ENCODE measurements at places on chromosomes 7 and 10.

- no peak for DNase-seq
Measured at GRCh38 chr10:129187331-129187730, 279.7 kb upstream of the MGMT start.

GRCh38 chr7:71325151-71325550 is 193.2 kb downstream of the GALNT17 start:
- DNase-seq: no peak

GRCh38 chr7:70512144-70512543 is 619.8 kb upstream of the GALNT17 start:
- no peak for DNase-seq

DNA sequence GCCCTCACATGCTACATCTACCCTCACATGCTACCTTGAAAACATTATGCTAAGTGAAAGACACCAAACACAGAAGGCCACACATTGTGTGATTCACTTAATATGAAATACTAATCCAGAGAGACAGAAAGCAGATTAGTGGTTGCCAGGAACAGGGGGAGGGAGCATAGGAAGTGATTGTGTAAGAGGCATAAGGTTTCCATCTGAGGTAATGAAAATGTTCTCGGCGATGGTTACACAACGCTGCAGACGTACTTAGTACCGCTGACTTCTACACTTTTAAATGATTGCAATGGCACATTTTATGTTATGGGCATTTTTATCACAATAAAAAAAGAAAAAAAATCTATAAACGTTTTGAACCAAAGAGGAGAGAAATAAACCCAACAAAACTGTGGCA is 742.3 kb downstream of the TYW1 start:
- no peak for DNase-seq

GRCh38 chr10:111879969-111880368 is 303.6 kb downstream of the GPAM start:
- no peak for DNase-seq

GRCh38 chr10:24009115-24009514 is 199.8 kb upstream of the KIAA1217 start:
- DNase-seq: no peak

- DNase-seq: no peak
Measured at GRCh38 chr10:114629824-114630730, 28.0 kb downstream of the ABLIM1 start.

- DNase-seq: no peak
Measured at GRCh38 chr10:122307669-122308416, 36.7 kb downstream of the BTBD16 start.

DNA sequence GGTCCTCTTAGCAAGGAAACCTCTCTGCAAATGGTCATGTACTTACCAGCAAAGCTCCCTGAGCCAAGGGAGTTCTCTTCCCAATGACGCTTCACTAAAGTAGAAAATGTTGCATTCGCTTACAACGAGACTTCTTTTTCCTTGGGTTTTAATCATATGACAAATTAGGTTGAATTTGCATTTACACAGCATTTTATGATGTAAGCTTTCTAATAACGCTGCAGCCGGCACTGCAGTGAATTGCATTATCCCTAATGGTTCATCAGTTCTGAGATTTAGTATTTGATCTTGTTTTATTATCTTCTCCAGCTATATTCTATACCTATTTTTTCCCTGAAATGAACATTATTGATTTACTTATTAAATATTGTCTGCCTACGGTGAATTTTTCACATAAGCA is 339.3 kb upstream of the PFKP start:
- DNase-seq: no peak

GRCh38 chr10:50561266-50561665 is 62.5 kb downstream of the SGMS1 start:
- DNase-seq: no peak

DNA sequence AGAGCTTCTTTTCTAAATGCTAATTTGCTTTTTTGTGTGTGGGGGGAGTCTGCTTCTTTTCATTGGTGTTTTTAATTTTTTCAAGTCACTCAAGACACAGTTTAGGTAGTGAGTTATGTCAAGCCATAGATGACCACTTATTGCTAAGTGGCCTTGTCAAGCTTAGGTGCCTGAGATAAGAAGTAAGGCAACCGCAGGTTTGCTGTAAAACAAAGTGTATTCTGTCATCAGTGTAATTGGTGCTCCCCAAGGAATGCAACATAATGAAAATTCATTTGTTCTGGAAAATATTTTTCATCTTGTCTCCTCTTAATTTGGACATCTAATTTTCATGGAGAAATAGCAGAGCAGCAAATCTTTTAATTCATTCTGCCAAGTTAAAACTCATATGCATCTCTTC is 249.6 kb downstream of the EXOC4 start:
- DNase-seq: no peak

- DNase-seq: no peak
Measured at GRCh38 chr10:32388258-32389027, 41.5 kb upstream of the EPC1 start.

GRCh38 chr7:142329062-142329790 is 71.4 kb upstream of the PRSS58 start:
- no peak for DNase-seq

DNA sequence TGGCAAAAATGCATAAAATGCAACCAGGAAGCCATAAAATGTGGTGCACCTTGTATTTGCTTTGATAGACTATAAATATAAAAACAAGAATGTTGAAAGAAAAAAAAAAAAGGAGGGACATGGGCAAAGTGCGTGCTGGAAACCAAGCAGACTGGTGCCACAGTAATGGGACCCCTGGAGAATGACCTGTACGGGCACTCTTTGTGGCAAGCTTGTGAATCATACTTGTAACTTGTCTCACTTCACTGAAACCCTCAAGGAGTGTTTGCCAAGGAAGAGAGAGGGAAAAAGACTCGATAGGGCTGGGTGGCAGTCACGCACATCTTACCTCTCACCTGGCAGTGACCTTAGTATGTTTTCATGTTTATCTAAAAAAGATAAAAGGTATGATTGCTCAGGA is 1183.6 kb downstream of the GATA3 start:
- DNase-seq: no peak

- no peak for DNase-seq
Measured at GRCh38 chr7:137994216-137994615, 7.7 kb downstream of the CREB3L2 start.

DNA sequence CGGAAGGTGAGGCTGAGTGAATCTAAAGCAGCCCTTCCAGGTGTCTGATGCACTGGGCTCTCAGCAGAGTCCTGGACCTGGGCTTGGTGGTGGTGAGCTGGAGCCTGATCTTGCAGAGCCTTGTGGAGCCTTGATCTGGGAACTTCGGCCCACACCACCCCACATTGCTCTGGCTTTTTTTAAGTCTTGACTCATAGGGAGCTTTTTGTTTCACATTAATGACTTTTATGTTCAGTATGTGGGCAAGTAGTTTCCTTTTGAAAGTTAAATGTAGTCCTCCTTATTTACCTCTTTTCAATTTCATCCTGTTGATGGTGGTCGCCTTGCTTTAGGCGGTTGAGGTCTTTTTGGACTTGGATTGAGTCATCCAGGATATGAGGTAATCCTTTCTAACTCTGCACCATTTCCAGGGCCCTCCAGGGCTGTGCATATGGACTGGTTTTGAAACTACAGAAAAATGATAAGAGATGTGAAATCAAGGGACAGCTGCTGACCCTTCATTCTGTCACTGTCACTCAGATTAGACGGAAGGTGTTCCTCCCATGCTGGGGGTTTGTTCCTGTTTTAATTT is 2.9 kb upstream of the NRAP start:
- DNase-seq: no peak

DNA sequence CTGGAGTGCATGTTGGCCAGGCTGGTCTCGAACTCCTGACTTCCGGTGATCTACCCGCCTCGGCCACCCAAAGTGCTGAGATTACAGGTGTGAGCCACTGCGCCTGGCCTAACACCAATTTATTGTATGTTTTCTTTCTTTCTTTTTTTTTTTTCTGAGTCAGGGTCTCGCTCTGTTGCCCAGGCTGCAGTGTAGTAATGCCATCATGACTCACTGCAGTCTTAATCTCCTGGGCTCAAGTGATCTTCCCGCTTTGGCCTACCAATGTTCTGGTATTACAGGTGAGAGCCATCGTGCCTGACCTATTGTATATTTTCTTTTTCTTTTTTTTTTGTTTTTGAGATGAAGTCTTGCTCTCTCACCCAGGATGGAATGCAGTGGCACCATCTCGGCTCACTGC is 33.8 kb upstream of the UBE2H start:
- DNase-seq: no peak

DNA sequence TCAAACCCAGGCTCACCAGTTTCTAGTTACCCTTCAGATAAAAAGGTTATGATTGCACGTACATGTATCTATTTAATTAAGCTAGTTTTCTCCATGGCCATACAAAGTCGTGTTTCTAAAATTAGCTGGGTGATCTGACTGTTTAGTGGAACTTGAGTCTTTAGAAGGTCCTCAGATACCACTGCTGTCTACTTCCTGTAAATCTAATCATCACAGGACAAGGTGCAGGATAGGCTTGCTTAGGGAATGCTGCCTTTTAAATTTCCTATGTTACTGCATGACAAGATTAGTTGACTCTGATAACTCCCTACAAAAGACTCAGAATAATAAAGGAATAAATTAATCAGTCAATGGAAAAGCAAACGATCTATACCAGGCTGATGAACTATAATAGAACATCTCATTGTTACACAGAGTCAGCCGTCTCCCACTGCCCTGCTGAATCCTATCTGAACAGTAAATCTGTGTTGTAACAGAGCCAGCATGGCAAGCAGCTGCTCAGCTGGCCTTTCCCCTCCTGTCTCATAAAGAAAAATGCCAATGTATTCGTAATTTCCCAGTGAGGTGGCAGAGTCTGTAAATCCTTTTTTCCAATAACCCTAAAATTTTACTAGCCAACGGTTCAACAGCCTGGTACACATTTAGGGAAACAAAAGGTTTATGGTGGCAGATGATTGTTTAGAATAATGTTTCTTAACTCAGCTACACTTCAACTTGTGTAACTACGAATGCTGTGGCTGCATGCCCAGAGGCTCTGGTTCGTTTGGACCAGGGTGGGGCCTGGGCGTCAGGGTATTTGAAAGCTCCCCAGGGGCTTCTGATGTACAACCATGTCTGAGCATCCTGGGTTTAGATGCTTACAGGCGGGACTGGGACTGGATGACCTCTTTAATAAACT is 318.0 kb downstream of the PAXIP1 start:
- DNase-seq: no peak

- DNase-seq: no peak
Measured at GRCh38 chr7:130273081-130273932, 6.6 kb downstream of the CPA2 start.

- DNase-seq: no peak
Measured at GRCh38 chr7:158609313-158609974, 21.8 kb upstream of the PTPRN2 start.

DNA sequence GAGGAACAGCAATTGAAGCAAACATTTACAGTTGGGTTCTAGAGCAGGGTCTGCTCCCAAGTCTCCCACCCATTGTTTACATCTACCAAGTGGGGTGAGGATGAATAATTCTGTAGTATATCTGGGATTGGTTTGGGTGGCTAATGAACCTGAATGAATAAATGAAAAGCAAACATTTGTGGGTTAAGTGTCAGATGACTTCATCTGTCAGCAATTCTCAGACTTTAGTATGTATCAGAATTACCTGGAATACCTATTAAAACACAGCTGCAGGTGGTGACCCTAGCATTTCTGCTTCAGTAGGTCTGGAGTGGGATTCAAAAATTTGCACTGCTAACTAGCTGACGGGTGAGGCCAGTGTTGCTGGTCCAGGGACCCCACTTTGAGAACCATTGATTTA is 18.0 kb upstream of the NPVF start:
- no peak for DNase-seq

GRCh38 chr7:108063520-108063933 is 60.6 kb upstream of the LAMB1 start:
- no peak for DNase-seq

- no peak for DNase-seq
Measured at GRCh38 chr7:6306471-6306870, 34.0 kb upstream of the CYTH3 start.

GRCh38 chr10:5013385-5013784 is 9.7 kb upstream of the AKR1C2 start:
- no peak for DNase-seq

GRCh38 chr7:80918399-80918798 is 452 bp downstream of the SEMA3C start:
- no peak for DNase-seq

GRCh38 chr7:95421847-95422444 is 12.9 kb downstream of the PON2 start:
- DNase-seq: no peak

DNA sequence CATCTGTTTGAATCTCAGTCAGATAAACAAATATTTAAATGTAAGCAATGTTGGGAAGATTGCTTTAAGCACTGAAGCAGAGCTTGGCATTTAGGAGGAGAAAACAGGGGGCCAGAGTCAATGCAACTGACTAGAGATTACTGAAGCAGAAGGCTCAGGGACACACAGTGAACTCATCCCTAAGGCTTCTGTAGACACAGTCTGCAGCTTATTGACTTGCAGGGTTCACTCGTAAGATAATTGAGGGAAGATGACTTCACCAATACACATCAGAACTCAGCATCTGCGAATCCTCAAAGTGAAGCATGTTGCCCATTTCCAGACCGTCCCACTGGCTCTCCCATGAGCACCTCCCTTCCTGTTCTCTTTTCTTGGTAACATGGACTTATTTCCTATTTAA is 363.4 kb upstream of the PFKP start:
- no peak for DNase-seq

GRCh38 chr10:46247808-46248569 is 38.8 kb upstream of the ANTXRL start:
- no peak for DNase-seq

DNA sequence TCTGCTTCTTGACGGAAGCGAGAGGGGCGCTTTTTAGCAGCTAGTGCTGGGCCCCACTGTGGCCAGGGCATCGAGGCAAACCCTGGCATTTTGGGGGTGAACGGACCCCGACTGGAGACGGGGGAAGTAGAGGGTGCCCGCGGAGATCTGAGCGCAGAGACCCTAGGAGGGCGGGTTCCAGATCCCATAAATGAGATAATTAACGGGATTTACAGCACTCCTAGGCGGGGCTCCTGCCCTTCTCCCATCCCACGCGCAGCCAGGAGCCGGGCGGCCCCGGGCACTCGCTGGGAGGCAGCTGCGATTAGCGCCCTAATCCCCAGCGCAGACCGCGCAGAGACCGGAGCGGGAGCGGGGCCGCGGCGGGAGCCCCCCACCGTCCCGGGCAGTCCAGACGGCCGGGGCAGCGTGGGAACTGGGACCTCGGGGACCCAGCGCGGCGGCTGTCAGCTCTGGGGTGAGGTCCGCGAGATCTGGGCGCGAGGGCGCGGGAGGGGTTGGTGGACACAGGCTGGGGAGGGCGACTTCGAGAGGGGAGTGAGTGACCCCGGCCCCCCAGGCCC is 735 bp downstream of the JCAD start:
- no peak for DNase-seq

GRCh38 chr7:156022483-156023459 is 210.5 kb upstream of the SHH start:
- DNase-seq: no peak

- no peak for DNase-seq
Measured at GRCh38 chr10:114427124-114427852, 23.0 kb upstream of the AFAP1L2 start.

GRCh38 chr7:105802604-105803428 is 73.6 kb downstream of the ATXN7L1 start:
- DNase-seq: no peak

GRCh38 chr10:11450427-11450826 is 161.0 kb downstream of the USP6NL start:
- no peak for DNase-seq

- DNase-seq: no peak
Measured at GRCh38 chr10:107264742-107265141, 100.2 kb upstream of the SORCS1 start.

- no peak for DNase-seq
Measured at GRCh38 chr7:31940167-31940566, 130.0 kb downstream of the PDE1C start.

GRCh38 chr7:42704710-42705109 is 207.2 kb downstream of the C7orf25 start:
- no peak for DNase-seq

All from CD4-positive, alpha-beta T cell treated with Interleukin-15 for 4 hours (primary cell).